Retina (tissue), 1 donor: ENCODE measurements at places on chromosomes 3 and 15.
A peak's percentile ranks its signal among the peaks of the same experiment; 100 is the strongest.

DNA sequence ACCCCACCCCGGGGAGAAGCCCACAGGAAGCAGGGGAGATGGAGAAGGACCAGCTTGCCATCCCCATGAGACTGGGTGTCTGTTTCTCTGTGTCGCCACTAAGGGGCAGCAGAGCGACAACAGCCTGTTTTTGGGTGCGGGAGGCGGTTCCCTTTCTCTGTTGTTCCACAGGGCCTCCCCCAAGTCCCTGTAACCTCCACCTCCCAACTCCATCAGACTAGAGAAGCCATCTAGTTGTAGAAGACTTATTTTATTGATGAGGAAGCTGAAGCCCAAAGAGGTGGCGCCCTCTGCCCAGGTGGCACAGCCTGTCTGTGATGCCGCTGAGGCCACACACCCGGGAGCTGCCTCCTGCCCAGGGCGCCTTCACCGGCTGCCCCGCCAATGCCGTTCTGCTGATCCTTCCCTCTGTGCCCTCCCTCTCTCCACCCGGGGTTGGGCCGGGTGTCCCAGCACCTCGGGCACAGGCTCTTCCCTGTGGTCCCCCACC lies 3.9 kb upstream of the CCDC9B start:
- peak; percentile 71 for DNase-seq

GRCh38 chr3:143298380-143298779 lies 178.8 kb downstream of the CHST2 start:
- no peak for DNase-seq

- DNase-seq, result no peak
Observed at GRCh38 chr3:15542614-15543013, 21.1 kb upstream of the COLQ start.

DNA sequence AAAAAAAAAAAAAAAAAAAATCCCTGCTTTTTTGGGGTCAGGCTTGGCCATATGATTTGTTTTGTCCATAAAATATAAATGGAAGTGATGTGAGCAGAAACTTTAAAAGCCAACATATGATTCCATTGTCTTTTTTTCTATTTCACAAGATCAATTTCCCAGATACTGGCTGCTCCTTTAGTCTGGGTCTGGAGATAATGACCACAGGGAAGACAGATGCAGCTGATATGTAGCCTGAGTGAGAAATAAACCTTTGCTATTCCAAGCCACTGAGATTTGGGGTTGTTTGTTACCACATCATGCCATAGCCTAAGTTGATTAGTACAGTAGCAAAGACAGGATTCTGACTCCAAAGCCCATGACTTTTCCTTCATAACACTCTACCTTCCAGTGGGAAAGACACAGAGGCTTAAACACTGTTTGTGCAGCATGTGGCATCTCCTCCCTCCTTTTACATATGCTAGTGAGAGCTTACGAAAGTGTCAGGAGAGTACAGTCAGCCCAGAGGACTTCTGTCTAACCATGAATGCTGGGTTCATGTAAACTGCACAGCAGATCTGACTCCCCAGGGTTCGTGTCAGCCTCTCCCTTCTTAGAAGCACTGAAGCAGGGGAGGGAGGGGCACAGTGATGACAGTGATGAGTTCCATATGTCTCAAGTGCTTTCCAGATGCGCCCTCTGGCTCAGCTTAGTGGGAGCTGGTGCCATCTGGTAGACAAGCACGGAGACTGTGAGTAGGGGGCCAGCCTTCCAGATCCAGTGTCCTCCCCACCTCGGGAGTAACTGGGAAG lies 36.7 kb upstream of the SLC7A14 start:
- DNase-seq, result peak; percentile 46

- DNase-seq, result no peak
Observed at GRCh38 chr3:20186600-20187004, 596 bp upstream of the SGO1 start.

- no peak for DNase-seq
Observed at GRCh38 chr3:135853981-135854380, 111.5 kb upstream of the PPP2R3A start.

GRCh38 chr3:64399205-64399800 lies 174.0 kb upstream of the PRICKLE2 start:
- DNase-seq, result peak; percentile 68

DNA sequence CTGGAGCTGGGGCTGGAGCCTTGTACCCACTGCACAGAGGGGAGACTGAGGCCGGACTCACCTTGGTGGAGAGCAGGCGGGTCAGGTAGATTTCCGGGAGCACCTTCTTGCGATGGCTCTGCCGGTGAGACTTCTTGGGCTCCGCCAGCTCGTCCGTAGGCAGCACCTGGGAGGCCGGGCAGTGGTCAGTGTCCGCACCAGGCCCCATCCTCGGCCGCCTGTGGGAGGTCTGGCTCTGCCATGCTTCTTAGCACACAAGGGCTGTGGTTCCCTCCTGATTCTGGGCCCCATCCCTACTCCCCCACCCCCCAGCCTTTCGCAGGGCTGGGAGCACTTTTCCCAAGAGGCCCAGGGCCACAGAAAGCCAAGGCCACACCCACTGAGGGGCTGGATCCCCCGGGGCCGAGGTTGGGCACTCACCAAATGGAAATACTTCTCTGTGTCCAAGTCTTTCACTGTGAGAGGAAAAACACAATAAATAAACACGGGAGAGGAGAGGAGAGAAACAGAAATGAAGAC lies 17.4 kb downstream of the H1-8 start:
- no peak for DNase-seq

- no peak for DNase-seq
Observed at GRCh38 chr15:64111679-64112050, 15.9 kb downstream of the SNX1 start.

- no peak for DNase-seq
Observed at GRCh38 chr3:9179826-9180763, 69.4 kb downstream of the SRGAP3 start.

DNA sequence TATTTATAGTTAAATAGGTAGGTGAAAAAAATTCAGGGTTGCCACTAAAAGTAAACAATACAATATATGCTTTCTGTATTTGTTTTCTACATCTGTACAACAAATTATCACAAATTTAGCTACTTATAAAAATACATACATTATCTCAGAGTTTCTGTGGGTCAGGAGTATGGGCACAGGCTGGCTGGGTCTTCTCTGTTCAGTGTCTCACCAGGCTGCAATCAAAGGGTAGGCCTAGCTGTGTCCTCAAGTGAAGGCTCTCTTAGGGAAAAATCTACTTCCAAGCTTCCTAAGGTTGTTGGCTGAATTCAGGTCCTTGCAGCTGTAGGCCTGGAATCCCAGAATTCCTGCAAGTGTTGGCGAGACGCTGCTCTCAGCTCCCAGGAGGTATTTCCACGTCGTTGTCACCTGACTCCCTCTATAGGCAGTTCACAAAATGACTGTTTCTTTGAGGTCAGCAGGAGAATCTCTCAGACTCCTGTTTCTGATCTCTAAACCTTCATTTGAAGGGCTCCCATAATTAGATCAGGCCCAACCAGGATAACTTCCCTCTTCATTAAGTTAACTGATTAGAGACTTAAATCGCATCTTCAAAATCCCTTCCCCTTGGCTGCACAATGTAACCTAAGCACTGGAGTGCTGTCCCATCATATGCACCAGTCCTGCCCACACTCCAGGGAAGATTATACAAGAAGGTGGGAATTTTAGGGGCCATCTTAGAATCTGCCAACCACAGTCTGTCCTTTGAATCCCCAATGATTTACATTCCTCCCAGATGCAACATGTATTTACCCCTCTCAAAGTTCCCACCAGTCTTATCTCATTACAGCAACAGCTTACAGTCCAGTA lies 296.6 kb downstream of the SUCLG2 start:
- DNase-seq, result peak; percentile 50

- peak; percentile 85 for DNase-seq
Observed at GRCh38 chr15:78077053-78077870, at the start of gene TBC1D2B. Gene TBC1D2B, minus strand, starts transcription at chr15:78077711. Its CDS starts 59 bp downstream, at chr15:78077652.

- no peak for DNase-seq
Observed at GRCh38 chr3:153974614-153975013, 146.6 kb upstream of the ARHGEF26 start.

- no peak for DNase-seq
Observed at GRCh38 chr3:182673336-182673735, 120.0 kb upstream of the ATP11B start.

DNA sequence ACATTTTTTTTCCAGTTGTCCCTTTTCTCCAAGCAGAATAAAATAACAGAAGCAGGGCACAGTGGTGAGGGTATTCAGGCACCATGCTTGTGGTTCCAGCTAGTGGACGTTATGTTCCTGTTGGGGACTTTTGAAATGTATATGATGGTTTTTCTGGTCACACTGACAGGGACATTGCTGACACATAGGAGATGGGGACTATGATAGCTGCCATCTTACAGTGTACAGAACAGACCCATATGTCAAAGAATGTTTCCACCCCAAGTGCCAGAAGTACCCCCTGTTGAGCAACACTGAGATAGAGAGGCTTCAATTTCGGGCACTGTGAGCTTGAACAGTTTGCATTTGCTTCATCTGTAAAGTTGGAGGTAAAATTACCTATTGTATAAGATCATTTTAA lies 38.6 kb downstream of the MCTP2 start:
- no peak for DNase-seq

DNA sequence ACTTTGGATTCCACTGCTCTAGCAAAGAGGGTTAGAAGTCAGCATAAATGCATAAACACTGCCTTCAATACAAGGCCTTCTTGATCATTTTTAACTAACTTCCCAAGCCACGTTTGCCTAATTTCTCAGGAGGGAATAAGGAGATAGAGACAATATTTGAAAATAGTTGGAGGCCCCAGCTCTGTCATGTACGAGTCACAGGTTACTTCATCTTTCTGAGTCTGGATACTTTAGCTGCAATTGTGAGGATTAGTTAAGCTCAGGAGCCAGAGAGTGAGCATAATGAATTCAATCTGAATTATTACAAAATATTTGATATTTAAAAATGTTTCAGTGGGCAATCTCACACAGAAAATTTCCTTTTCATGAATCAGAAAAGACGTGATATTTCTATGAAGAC lies 298.9 kb downstream of the SHOX2 start:
- DNase-seq, result no peak

DNA sequence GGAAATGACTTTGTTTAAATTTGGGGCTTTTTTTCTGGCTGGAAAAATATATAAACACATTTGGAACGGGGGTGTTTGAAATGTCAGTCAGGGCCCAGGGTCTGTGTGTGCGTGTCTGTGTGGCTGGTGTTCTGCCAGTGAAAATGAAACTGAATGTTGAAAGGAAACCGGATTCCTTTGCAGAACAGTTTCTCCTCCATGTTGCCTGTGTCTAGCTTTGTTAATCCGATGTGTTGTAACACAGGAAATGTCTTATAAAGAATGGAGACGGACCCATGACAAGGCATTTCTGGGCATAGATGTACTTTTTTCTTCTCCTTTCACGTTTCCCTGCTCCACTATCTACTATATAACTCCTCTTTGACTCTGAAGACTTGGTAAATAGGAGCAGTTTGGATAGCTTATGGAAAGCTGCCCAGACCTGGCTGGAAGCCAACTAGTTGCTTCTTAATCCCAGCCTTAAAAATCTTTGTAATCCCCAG lies 2.8 kb downstream of the SQOR start:
- DNase-seq, result no peak

DNA sequence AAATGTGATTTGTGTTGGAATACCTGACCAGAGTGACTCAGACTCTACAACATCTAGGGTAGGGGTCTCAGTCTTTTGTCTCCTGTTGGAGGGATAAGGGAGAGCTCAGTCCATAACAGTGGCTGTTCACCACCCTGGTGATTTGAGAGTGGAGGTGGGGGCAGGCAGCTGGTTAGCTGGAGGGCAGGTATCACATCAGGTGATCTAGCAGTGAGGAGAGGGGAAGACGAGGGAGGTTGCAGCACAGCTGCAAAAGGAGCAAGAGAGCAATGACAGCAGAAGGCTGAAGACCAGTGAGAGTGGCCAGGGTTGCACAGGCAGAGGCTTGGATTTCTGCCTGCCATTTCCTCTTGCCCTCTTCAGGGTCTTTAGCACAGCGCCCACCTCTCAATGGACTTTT lies 38.4 kb downstream of the PLCL2 start:
- no peak for DNase-seq

DNA sequence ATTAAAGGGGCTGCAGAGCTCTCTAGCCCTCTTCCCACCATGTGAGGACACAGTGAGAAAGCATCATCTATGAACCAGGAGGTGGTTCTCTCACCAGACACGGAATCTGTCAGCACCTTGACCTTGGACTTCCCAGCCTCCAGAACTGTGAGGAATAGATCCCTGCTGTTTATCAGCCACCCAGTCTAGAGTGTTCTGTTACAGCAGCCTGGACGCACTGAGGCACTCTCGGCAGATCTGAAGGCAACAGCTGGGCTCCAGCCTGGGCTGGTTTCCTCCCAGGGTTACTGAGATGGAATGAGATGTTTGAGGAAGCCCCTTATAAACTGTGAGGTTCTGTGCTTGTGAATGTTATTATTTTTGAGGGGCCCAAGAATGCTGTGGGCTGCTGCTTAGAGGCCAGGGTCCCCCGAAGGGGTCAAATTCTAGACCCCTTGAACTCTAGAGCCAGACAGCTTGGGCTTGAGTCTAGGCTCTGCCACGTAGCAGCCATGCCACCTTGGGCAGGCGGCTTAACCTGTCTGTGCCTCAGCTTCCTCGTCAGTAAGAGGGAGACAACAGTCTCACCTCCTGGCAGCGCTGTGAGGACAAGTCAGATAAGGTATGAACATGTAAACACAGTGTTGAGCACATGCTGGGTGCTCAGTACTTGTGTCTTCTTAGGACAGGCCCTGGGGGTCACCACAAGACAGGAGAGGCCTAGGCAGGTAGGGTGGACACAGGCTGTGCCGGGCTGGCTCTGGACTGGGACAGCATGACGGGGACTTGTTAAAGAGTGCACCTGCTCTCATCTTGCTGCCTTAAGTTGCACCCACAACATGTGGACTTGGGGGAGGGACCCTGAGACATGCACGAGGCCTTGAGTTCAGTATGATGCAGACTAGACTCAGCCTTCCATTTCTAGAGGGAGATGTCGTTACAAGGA lies 49.2 kb downstream of the MGLL start:
- DNase-seq, result no peak

DNA sequence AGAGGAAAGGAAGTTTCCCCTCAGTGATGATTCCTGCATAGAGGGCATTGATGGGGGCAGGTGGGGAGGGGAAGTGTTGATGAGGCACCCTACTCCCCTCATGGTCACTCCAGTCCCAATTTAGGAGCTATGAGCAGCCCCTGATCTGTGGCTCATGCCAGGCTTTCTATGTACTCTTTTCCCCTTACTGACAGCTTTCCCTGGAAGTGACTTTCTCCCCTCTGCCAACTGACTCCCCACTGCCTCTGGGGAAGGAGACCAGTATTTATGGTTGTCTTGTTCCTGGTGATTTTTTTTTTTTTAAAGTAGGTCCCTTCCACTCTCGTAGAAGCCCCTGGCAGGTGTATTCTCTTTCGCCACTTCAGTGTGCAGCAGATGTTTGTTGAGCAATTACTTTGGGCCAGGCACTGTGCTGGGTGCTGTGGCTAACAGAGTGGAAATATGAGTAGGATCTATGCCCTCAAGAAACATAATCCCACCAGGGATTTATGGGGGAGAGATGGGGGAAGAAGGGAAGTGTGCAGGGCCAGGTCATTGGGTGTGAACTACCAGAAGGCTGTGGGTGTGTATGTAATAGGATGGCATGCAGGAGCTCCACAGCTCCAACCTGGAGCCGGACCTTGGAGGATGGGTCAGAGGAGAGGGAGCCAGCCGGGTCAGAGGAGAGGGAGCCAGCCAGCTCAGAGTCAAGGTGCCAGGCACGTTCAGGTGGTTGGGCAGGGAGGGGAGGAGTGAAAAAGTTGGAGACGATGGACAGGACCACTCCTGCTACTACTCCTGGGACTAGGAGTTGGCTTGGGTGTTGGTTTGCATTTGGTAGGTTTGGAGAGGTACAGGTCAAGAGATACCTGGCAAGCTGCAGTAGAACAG lies 3.5 kb downstream of the SMAD6 start:
- DNase-seq, result no peak
